IMR-90 (cell line): ENCODE measurements at places on chromosomes 1 and 21.

DNA sequence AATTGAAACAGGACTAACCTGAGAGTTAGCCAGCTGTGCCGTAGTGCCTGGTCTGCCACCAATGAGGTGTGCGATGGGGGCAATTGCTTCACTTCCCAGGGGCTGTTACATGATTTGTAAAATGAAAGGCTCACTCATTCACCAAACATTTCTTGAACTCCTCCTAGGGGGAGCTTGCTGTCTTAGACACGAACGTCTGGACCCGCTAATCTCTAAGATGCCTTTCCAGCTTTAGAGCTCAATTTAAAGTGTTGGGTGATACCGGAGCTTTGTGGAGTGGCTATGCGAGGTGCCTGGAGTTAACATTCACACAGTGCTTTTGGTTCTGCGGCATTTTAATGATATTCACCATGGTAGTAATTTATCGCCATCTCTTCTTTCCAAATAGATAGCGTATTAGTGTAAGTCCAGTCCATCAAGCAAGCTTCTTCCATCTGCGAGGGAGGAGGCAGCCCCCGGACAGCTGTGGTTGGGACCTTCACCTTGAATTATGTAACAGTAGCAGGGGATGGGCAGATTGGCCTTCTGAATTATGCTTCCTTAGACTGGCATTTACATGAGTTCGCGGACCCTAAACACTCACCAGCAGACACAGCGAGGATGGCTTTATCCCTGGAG lies 179.9 kb downstream of the ADSS2 start:
- no peak for DNase-seq

DNA sequence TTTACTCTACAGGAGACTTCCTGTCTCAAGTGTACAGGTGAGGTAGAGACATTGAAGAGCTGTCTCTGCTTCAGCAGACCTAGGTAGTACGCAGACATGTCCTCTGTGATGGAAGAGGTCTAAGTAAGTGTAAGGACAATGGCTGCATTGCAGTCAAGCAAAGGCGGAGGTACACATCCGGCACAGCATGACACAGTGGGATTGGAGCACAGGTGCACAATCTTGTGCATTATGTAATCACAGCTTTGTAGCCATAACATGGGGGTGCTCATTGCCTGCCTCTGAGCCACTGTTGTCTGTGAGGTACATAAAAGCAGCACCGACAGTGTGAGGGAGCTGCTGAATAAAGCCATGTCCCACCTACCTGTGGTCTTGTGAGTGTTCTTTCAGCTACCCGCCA lies 66.4 kb upstream of the CCDC190 start:
- no peak for DNase-seq

GRCh38 chr1:156336242-156336641 lies 1.9 kb downstream of the CCT3 start:
- no peak for DNase-seq

DNA sequence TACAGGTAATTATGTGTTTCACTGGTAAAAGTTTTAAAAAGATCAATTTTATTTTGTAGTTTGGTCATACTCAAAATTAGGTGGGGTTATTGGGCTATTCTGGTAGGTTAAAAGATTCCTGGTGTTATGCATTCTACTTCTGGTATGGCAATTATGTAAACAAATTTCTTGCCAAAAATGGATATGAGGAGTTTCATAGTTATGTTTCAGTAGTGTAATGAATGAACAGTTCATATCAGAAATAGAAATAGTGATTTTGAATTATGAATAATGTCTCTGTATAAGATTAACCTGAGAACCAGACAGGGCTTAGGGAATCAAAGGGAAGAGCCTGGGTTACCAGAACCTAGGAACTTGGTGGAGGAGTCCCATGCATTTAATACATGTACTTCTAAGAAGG lies 15.9 kb downstream of the ATF6 start:
- peak; percentile 52 for DNase-seq

DNA sequence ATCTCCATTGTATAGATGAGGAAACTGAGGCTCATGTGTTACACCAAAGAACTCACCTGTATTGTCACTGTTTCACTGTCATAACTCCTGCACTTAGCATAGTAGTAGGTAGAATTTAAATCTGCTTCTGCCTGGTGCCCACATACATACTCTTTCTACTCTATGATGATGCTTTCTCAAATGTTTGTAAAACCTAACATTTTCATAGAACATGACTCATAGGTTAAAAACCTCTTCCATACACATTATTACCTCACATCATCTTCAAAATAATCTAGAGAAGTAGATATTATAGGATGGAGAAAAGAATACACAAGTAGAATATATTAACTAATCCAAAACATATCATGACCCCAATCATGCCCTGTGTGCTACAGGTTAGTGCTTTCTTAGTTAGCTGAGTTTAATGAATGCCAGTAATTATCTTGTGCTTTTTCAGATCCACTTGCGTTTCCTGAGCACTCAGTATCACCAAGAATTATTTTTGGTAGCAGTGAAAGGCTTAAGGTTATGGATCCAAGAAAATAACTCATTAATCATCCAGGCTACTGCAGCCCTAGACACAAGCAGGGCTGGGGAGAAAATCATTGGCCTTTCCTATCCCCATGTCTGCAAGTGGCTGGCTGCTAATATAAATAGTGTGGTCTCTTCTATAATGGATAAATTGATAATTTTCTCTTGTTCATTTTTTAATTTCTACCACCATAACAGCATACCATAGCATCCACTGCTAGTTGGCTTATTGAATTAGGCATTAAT lies 156.9 kb downstream of the LRRC40 start:
- DNase-seq, result peak; percentile 64

DNA sequence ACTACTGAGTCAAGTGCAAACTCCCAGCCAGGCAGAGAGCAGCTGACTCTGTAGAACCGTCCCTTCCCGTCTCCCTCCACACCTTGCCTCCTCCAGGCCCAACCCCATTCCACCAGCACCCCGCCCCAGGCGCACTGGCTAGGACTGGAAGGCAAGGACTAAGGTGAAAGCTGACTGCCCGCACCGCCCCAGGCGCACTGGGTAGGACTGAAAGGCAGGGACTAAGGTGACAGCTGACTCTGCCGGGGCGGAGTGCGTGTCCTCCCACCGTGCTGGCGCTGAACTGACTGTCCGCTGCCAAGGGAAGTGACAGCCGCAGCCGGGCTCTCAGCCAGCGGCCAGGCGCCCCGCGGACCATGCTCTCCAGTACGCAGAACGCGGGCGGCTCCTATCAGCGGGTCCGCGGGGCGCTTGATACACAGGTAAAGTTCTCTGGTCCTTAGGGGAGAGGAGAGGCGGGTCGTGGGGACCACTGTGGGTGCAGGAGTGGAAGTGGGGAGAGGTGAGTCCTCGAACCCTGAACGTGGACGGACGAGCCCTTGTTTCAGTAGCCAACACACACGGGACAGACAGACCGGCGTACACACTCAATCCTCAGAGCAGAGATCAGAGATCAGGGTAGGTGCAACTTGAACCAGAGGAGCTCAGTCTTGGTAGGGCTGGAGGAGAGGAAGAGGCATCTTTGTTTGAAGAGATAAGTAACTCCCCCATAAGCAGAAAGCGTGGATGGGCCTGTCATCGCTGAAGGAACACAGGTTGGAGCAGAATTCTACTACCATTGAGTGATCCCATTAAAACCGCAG lies 58.0 kb downstream of the RBM11 start:
- no peak for DNase-seq

DNA sequence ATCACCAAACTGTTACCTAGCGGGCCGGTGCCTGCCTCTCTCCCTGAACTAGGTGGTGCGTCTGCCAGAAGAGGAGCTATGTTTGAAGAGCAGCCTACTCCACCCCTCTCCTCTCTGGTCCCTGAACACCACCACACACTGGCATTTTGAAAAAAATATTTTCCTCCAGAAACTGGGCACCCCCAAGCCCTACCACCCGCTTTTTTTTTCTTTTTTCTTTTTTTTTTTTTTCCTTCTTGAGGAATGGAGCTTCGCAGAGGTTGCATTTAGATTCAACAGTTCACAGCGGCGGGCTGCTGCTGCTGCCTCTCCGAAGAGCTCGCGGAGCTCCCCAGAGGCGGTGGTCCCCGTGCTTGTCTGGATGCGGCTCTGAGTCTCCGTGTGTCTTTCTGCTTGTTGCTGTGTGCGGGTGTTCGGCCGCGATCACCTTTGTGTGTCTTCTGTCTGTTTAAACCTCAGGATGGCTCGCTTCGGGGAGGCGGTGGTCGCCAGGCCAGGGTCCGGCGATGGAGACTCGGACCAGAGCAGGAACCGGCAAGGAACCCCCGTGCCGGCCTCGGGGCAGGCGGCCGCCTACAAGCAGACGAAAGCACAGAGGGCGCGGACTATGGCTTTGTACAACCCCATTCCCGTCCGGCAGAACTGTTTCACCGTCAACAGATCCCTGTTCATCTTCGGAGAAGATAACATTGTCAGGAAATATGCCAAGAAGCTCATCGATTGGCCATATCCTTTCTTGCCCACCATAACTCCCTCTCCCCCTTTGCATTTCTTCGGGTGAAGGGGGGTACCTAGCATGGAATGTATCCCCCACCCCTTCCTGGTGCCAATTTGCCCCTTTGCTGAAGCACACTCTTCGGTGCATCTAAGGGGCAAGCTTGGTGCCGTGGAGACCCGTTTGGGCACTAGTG lies at the start of gene CACNA1E:
Gene CACNA1E (plus strand): TSS at position 233 of the 911 bp plus-strand sequence. CDS start 228 bp downstream, at position 461.
- no peak for DNase-seq

- peak; percentile 21 for DNase-seq
Observed at GRCh38 chr21:28822486-28823335, 170.0 kb downstream of the LTN1 start.

DNA sequence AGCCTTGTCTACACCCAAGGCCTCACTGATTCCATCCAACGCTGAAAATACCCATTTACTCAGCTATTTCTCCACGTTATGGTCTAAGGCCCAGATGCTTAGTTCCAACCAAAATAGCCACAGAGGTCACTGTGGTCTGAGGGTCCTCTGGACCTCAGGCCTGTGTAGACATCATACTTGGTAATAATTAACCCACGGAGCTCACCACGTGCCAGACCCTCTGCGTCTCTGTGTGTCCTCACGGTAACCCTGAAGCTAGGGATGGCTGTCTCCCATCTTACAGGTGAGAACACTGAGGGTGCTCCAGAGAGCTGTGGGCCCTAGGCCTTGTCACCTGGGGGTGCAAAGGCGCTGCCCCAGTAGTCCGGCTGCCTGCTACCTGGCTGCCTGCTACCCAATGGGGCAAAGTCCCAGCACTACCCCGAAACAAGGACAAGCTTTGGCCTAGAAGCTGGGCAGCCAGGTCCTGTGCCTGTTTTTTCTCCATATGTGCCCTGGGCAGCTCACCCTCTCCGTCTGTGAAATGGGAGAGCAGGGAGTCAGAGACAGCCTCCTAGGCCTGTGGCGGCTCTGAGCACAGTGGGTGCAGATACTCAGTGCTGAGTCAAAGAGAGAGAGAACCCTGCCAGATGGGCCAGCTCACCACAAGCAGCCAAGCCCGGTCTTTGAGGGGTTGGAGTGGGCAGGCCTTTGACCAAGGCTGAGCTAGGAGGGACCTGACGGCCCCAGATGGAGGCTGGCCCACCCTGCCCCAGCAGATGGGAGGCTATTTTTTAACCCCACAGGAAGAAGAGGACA lies 17.0 kb upstream of the RUNX3 start:
- peak; percentile 53 for DNase-seq

- no peak for DNase-seq
Observed at GRCh38 chr1:167650269-167651160, 20.5 kb downstream of the RCSD1 start.

- peak; percentile 57 for DNase-seq
Observed at GRCh38 chr1:202625416-202626360, 84.6 kb downstream of the SYT2 start.

DNA sequence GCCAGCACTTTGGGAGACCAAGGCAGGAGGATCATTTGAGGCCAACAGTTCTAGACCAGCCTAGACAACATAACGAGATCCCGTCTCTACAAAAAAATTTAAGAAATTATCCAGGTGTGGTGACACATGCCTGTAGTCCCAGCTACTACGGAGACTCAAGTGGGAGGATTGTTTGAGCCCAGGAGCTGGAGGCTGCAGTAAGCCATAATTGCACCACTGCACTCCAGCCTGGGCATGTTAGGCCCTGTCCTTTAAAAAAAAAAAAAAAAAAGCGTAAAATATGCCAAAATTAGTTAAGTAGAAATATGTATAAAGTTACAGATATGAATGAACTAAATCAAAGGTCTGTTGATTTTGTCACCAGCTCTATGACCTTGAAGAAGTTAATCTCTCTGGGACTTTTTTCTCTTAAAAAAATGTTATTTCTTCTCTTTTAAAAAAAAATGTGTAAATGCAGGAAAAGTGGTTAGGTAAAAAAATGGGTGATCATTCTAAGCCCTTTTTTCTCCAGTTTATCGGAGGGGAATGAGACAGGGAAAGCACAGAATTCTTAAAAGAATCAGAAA lies 7.0 kb downstream of the EGLN1 start:
- no peak for DNase-seq

- peak; percentile 44 for DNase-seq
Observed at GRCh38 chr1:41618066-41618825, 133.8 kb upstream of the EDN2 start.

GRCh38 chr1:171081314-171081753 lies 9.4 kb upstream of the FMO3 start:
- DNase-seq, result peak; percentile 64

GRCh38 chr1:29478151-29478791 lies 241.9 kb downstream of the PTPRU start:
- no peak for DNase-seq

GRCh38 chr1:18869847-18870594 lies 10.6 kb upstream of the TAS1R2 start:
- DNase-seq, result no peak

DNA sequence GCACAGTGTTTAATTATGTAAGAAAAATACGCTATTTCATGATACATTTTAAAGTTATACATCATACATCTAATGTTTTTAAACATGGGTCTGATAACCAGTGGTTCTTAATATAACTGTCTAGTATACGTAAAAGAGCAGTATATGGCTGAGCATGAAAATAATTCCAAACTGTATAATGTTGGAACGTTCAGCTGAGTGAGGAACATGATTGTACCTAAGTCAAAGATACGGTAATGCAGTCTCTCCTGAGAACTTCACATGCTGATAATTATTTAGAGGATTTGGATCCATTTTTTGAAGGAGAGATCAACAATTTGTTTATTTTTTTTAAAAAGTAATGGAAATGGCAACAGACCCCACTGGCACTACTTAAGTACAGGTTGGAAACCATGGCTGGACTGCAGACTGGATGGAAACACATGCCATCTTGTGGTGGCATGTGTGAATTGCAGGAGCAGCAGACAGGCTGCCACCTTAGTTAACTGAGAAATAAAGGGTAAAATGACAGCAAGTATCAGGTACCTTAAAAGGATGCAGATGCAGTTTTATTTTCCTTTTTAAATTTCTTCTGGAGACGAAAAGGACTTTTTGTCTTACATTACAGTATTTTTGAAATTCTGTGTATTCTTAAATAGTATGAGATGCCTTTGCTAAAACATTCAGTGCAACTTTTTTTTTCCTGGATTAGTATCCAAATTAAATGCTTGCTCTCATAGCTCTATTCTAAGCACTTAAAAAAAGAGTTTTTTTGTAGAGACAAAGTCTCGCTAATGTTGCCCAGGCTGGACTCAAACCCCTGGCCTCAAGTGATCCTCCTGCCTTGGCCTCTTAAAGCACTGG lies 73.8 kb downstream of the MTR start:
- peak; percentile 77 for DNase-seq
